T-helper 1 cell (primary cell): ENCODE measurements at places on chromosomes 2 and 18.

DNA sequence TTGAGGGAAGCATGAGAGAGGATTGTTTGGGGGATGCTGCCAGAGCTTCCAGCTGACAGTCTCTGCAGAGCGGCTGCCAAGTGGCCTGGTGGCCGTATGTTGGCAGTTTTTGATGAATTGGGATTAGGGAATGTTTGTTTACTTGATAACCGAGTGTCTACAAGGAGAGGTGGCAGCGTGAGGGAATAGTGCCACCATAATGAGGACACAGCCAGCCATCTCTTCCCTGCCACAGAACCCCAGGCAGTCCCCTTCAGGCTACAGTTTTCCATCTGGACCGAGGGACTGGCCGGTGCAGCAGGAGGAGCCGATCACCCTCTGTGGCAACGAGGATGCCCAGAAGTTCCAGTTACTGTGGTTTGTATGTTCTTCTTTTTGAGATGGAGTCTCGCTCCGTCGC is 55.2 kb downstream of the TRAPPC12 start:
- DNase-seq: no peak

- no peak for DNase-seq
Measured at GRCh38 chr2:229653531-229653930, 60.8 kb downstream of the DNER start.

GRCh38 chr2:177709986-177710401 is 317.4 kb downstream of the AGPS start:
- no peak for DNase-seq

DNA sequence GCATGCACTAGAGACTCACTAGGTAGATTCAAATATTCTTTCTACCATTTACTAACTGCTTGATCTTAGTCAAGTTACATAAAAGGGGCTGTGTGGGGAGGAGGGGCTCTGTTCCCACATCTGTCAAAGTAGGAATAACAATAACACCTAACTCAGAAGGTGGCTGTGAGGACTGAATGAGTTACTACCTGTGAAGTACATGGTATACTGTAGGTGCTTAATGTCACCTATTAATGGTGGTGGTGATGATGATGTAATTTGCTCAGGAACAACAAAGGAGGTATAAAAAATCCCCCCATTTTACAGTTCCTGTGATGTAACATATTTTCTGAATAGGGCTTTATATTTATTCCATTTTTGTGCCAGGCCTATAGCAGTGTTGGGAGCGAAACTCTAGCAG is 40.7 kb downstream of the STAT1 start:
- DNase-seq: no peak

DNA sequence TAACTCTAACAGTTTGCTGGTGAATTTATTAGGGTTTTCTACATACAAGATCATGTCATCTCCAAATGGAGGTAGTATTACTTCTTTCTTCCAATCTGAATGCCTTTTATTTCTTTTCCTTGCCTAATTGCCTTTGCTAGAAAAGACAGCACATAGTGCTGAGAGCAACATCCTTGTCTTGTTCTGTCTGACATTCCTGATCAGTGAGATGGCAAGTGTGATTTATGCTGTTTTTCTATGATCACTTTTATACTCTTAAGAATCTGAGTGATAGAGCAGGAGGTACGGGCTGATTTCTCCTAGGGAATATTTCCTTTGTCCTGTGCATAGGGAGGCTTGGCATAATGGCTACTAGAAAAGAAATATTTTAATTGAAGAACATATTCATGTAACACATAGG is 17.3 kb downstream of the LYPD6B start:
- DNase-seq: no peak

DNA sequence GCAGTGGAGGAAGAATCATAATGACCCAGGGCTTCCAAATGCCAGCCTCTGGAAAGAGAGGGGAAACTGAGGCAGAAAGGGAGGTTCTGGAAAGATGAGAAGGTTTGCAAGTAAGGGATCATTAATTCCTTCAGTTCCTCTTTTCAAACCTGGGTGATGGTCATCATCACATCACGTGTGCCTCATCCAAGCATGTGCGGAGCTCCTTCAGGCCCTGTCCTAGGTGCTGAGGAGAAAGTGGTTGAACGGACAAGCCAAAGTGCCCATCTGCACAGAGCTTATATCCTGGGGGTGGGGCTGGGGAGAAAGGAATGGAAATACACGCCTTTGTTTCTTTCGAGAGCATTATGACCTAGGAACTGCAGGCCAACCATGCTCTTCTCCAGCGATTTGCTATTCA is 60.2 kb upstream of the AFF3 start:
- no peak for DNase-seq
